Natural killer cell treated with Interleukin-12 subunit alpha and Interleukin-12 subunit beta and Interleukin-15 and Interleukin-18, amount 100 ng/mL, for 72 hours (primary cell): ENCODE measurements at places on chromosomes 5 and 9. TPM values are rescaled to one million over a fixed set of nuclear protein-coding genes. Genes with fewer than 3 reads are reported as not detected.

INSL6 gene
- not detected for total RNA-seq

NEUROG1 gene
- total RNA-seq = not detected

CCL27 gene
- total RNA-seq = not detected

DNA sequence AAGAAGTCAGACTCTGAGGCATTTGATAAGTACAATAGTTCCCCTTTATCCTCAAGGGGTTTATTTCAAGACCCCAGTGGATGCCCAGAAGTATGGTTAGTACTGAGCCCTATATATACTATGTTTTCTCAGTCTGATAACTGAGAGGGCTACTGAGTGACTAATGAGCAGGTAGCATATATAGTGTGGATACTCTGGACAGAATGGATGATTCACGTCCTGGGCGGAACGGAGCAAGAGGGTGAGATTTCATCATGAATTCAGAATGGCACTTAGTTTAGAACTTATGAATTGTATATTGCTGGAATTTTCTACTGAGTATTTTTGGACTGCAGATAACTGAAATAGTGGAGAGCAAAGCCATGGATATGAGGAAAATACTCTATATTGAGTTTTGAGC is 457.6 kb downstream of the PLK2 start:
- H3K4me3 ChIP-seq = no peak overlapping the region
- no peaks in the 10 kb centered on the region for H3K4me1 ChIP-seq
- no peak overlapping the region for H3K27ac ChIP-seq
- peaks cover 7% of the 10 kb centered on the region for H3K36me3 ChIP-seq
- peaks cover 2% of the 10 kb centered on the region for H3K27me3 ChIP-seq

DNA sequence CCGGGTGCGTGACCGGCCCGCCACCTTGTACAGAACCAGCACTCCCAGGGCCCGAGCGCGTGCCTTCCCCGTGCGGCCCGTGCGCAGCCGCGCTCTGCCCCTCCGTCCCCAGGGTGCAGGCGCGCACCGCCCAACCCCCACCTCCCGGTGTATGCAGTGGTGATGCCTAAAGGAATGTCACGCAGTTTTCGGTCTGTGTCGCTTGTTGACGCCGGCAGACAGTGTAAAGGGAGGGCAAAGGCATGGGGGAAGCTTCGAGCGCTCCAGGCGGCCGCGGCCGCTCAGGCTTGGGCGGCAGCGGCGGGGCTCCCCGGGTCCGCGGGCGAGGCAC is 1.3 kb downstream of the LRRC26 start:
- H3K27ac ChIP-seq = no peak overlapping the region
- H3K4me3 ChIP-seq = no peak overlapping the region
- H3K4me1 ChIP-seq = no peaks in the 10 kb centered on the region
- H3K27me3 ChIP-seq = peaks cover 7% of the 10 kb centered on the region
- no peaks in the 10 kb centered on the region for H3K36me3 ChIP-seq
- no peak for DNase-seq

DNA sequence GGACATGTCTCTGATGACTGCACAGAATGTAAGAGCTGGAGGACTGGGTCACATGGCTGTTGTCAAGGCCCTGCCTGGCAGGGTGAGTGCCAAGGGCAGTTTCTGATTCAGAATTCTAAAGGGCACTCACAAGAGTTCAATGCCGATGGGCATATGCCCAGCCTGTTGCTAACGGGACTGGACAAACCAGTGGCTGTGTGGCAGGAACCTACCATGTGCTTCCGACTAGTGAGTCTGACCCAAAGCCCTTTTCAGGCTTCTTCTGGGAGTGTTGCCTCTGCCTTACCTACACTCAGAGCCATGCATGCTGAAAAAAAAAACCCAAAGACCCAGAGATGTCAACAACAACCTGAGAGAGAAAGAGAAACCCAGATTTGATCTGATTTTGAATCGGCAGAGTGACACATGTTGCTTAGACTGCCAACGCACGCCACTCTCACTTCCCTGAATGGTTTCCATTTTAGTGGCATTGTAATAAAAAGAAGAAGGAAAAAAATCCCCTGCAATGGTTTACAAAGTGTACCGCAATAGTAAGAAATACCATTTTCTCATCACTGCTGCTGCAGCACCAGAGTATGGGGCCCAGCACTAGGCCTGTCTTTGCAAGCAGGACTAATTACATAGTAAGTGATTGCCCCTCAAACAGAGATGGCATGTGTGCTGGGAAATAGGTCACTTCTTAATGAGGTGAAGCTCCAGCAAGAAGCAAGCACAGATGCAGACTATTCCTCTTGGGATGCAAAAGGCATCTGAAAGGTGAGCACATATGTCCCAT is 194.3 kb downstream of the PALM2AKAP2 start:
- H3K4me3 ChIP-seq = peak overlapping the region; percentile 31
- no peak for DNase-seq
- H3K27ac ChIP-seq = peak overlapping the region; percentile 45
- no peaks in the 10 kb centered on the region for H3K36me3 ChIP-seq
- peaks cover 15% of the 10 kb centered on the region for H3K27me3 ChIP-seq

GRCh38 chr5:66779528-66779927 is 183.3 kb downstream of the MAST4 start:
- peaks cover 27% of the 10 kb centered on the region for H3K27me3 ChIP-seq
- H3K27ac ChIP-seq = no peak overlapping the region

- H3K4me1 ChIP-seq = peaks cover 5% of the 10 kb centered on the region
- H3K27me3 ChIP-seq = no peaks in the 10 kb centered on the region
- no peak overlapping the region for H3K4me3 ChIP-seq
- no peak for DNase-seq
- no peak overlapping the region for H3K27ac ChIP-seq
Observed at GRCh38 chr9:127541865-127542264, 70.2 kb upstream of the STXBP1 start.

GRCh38 chr9:105269593-105269992 is 25.1 kb downstream of the SLC44A1 start:
- peaks cover 5% of the 10 kb centered on the region for H3K4me1 ChIP-seq
- H3K27ac ChIP-seq = no peak overlapping the region
- H3K27me3 ChIP-seq = no peaks in the 10 kb centered on the region

- DNase-seq = no peak
- peak overlapping the region; percentile 29 for H3K27ac ChIP-seq
- H3K27me3 ChIP-seq = no peaks in the 10 kb centered on the region
- H3K4me3 ChIP-seq = no peak overlapping the region
- no peaks in the 10 kb centered on the region for H3K4me1 ChIP-seq
Observed at GRCh38 chr5:124783285-124783684, 36.8 kb upstream of the ZNF608 start.

DNA sequence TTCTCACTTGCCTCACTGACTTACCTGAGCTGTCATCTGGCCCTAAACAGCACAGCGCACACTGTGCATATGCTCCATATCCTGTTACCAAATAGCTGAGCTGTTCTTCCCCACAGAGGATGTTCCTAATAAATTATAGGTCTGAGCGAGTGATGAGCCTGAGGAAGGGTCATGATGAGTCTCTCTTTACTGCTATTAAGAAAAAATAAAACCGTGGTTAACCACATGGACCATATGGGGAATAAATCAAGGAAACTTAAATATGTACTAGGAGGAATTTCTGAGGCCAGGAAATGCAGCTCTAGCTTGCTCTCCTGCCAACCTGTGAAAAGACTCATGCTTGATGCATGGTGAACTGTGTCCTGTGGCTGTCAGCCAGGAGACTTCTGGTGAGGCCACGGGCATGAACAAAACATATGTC is 424.8 kb upstream of the DMAC1 start:
- no peak overlapping the region for H3K4me3 ChIP-seq
- H3K27me3 ChIP-seq = peaks cover 7% of the 10 kb centered on the region
- no peak for DNase-seq
- H3K36me3 ChIP-seq = no peaks in the 10 kb centered on the region
- H3K27ac ChIP-seq = no peak overlapping the region
- H3K4me1 ChIP-seq = no peaks in the 10 kb centered on the region

DNA sequence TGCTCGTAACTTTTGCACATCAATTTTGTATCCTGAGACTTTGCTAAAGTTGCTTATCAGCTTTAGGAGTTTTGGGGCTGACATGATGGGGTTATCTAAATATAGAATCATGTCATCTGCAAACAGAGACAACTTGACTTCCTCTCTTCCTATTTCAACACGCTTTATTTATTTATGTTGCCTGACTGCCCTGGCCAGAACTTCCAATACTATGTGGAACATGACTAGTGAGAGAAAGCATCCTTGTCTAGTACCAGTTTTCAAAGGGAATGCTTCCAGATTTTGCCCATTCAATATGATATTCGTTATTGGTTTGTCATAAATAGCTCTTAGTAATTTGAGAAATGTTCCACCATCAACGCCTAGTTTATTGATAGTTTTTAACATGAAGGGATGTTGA is 65.4 kb upstream of the CDH12 start:
- H3K4me3 ChIP-seq = no peak overlapping the region
- H3K4me1 ChIP-seq = no peaks in the 10 kb centered on the region
- H3K27ac ChIP-seq = no peak overlapping the region
- H3K27me3 ChIP-seq = no peaks in the 10 kb centered on the region

DNA sequence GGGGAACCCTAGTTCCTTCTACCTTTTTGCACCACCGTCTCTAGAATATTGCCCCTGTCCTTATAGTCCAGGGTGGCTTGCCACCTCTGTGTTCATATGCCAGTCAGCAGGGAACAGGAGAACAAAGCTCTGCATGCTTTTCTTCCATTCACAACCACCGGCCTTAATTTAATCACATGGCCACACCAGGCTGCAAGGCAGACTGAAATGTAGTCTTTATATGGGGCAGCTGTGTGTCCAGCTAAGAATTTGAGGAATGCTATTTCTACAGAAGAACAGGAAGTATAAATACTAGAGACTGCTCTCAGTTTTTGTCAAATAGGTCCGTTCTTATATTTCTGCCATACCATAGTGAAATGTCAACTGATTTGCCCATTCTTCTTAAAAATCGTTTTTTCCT is 5.8 kb downstream of the C5orf22 start:
- no peak overlapping the region for H3K27ac ChIP-seq
- peaks cover 8% of the 10 kb centered on the region for H3K36me3 ChIP-seq
- H3K4me3 ChIP-seq = no peak overlapping the region

DNA sequence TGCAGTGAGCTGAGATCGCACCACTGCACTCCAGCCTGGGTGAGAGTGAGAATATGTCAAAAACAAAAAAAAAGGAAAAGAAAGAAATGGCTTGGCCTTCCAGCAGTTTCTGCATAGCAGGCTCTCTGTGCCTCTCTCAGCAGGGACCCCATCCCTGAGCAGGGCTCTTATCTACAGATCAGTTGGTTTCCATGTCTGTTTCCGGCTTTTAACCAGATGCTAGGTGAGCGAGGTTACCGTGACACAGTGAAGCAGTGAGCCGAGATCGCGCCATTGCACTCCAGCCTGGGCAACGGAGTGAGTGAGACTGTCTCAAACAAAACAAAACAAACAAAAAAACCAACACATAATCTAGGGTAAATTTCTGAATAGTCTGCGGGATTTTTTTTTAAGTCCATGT is 51.4 kb downstream of the COL5A1 start:
- DNase-seq = no peak
- no peak overlapping the region for H3K4me3 ChIP-seq
- H3K36me3 ChIP-seq = no peaks in the 10 kb centered on the region
